ENCODE measurements at places on chromosomes 6 and 20.

GRCh38 chr20:22717466-22717865, 133.1 kb upstream of the FOXA2 start:
- no peak for DNase-seq

- no peak for DNase-seq
These were observed 16.3 kb upstream of the OR2B6 start for GRCh38 chr6:27940766-27941165.

- DNase-seq: no peak
These were observed 52.5 kb downstream of the ARHGAP18 start for GRCh38 chr6:129657483-129657882.

DNA sequence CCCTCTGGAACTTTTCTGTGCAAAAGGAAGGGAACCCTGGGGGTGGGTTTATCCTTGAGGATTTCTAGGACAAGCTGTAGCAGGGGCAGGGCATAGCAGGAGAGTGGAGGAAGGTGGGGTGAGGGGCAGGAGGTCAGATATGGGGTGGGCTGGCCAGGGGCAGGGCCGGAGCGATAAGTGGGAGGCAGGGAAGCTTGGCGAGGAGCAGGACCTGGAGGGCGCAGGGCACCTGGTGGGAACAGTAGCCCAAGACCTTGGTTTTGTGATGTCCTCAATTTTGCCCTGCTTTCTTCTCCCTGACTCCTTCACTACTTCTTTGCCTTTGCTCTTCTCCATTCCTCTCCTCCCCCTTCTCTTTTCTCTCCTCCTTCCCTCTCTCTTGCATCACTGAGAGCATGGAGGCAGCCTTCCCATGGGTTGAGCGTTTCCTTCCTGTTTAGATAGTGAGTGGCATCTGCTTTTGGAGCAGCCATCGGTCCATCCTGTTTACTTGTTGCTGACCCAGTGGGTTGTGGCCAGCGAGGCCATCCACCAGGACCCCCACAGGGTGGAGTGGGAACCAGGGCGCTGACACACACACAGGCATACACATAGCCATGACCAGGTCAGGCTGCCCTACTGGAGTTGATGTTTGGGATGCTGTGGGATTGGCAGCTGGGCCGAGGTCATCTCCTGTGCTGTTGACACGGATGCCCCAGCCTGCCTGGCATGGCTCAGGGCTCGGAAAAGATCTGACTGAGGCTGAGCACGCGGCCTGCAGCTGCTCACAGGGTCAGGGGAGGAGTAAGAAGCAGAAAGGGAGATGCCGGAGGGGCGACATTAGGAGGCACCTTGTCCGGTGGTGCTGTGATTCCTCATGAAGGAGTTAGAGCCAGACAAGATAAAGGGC, 121.0 kb upstream of the RNF24 start:
- no peak for DNase-seq

DNA sequence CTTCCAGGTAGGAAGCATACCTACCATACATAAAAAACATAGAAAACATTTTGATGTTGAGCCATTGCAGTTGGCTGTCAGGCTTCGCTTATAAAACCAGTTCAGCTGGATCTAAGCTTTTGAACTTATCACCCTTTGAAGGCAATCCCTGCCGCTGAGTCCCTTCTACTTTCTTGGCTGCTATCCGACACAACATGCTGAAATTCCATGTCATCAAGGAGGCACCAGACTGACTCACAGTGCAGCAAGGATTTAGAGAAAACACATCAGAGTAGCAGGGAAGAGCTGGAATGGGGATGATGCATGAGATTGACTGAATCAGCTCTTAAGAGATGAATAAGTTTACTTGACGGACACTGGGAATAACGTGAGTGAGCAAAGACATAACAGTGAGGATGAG, 135.0 kb upstream of the MAN1A1 start:
- DNase-seq: no peak

GRCh38 chr6:109925075-109925474, 53.0 kb upstream of the GPR6 start:
- DNase-seq: no peak

- DNase-seq: no peak
These were observed 108.5 kb upstream of the FLRT3 start for GRCh38 chr20:14445902-14446301.

DNA sequence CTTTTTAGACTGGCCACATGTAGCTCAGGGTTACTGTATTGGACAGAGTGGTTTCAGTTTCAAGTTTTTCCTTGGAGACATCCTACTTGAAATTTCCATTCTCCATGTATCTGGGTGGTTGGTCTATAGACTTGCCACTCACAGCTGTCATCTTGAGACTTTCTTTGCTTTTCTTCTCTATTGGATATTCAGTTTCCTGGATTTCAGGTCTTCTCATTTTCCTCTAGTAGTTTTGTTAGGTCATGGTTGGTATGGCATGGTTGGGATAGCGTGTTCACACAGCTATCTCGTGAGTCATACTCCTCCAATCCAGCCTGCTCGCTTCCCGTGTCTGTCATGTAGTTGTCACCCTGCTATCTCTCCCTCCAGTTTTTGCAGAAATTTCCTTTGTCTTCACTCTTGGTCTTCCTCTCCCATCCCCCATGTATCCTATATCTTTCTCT, 48.3 kb downstream of the PTPN1 start:
- no peak for DNase-seq

DNA sequence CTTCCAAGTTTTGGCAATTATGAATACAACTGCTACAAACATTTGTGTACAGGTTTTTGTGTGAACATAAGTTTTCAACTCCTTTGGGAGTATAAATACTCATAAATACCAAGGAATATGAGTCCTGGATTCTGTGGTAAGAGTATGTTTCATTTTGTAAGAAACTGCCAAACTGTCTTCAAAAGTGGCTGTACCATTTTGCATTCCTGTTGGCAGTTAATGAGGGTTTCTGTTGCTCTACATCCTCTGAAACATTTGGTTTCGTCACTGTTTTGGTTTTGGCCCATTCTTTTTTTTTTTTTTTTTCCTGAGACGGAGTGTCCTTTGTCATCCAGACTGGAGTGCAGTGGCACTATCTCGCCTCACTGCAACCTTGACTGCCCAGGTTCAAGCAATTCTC, 8.5 kb downstream of the AP5S1 start:
- no peak for DNase-seq

- no peak for DNase-seq
These were observed 454.6 kb upstream of the MARCKS start for GRCh38 chr6:113402544-113402943.

DNA sequence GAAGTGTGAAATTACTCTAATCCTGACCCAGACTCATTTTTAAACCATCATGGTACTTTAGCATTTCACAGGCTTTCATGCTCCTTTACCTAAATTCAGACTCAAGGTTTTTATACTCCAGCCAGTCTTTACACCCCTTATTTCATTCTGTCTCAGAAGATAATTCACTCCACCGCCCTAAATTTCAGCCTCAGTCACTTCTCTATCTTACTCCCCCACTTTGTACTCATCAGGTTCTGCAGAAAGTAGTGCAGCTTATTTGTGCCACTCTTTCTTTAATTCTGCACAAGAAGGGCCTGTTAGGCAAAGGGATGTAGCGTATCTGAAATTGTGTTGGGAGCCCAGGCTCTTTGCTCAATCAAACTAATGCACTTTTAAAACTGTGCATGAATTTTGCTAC, 205.5 kb downstream of the ARHGAP18 start:
- no peak for DNase-seq

GRCh38 chr6:24060982-24061754, 64.8 kb upstream of the NRSN1 start:
- no peak for DNase-seq
